ENCODE measurements at places on chromosomes 3 and 15.
A peak's percentile ranks its signal among the peaks of the same experiment; 100 is the strongest.

- DNase-seq: no peak
These were observed 130.3 kb upstream of the TPM1 start for GRCh38 chr15:62912282-62912681.

DNA sequence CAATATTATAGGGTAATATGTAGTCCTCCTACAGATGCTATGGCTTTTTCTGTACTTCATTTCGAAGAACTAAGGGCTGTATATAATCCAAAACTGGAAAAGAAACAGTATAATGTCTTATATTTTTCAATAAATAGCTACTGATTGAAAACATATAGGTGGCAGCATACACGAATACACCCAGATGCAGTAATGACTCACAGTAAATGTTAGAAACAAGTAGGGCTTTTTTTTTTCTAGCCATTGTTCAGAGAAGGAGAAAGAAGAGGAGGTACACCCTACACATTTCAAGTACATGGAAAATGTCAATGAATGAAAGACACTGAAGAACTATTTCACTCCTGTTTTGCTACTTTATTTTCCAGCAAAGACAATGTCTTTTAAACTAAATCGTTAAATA lies 9.4 kb downstream of the DAZL start:
- DNase-seq: peak; percentile 56

- no peak for DNase-seq
These were observed 24.4 kb upstream of the RAB7A start for GRCh38 chr3:128701342-128702212.

- no peak for DNase-seq
These were observed at the start of gene WDR72 for GRCh38 chr15:53759411-53759931. Gene WDR72, minus strand, starts transcription at chr15:53759663. Its CDS starts 26,514 bp downstream, at chr15:53733149.

DNA sequence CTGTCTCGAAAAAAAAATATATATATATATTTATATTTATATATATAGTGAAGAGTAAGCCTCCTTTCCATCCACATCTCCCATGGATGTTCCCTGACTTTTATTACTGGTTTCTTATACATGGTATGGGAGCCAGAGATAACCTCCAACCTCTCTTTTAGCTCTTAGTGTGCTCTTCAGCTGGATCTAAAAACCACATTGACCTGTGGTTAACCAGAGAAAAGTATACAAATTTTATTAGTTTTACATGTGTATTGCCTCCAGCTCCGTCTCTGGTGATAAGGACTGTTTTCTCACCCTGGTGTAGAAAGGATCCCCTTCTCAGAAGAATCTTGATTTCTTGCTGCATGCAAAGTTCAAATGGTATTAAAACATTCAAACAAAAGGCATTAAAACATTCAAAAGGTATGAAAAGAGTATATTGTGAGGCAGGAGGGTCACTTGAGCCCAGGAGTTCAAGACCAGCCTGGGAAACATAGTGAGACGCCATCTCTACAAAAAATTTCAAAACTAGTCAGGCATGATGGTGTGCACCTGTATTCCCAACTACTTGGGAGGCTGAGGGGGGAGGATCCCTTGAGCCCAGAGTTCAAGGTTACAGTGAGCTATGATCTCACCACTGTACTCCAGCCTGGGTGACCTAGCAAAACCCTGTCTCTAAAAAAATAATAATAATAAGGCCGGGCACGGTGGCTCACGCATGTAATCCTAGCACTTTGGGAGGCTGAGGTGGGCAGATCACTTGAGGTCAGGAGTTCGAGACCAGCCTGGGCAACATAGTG lies 13.5 kb upstream of the TTBK2 start:
- DNase-seq: no peak

GRCh38 chr3:24707936-24708335 lies 213.3 kb upstream of the THRB start:
- no peak for DNase-seq

All from bronchial epithelial cell (primary cell).